ENCODE measurements at places on chromosomes 2 and 18.

DNA sequence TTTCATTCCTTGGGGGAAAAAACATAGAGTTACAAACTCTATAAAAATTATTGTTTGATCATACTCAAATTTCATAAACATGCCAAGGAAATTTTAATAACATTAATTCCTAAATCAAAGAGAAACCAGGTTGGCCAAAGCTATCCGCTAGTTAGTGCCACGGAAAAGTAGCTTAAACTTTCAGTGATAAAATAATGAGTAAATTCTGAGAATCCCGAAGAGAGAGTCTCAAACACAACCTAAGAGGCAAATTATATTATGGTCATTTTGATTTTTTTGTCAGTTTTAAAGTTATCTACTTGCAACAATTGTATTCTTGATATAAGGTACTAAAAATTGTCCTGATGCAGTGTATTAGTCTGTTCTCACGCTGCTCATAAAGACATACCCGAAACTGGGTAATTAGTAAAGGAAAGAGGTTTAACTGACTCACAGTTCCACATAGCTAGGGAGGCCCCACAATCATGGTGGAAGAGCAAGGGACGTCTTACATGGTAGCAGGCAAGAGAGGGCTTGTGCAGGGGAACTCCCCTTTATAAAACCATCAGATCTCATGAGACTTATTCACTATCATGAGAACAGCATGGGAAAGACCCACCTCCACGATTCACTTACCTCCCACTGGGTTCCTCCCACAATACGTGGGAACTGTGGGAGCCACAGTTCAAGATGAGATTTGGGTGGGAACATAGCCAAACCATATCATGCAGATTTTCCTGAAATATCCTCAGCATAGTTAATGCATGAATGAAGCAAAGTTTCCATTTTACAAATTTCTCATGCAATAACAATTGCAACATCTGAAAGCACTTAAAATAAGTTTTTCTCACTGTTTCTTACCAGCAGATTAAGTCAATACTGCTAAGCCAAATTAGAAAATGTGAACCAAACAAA is 205.9 kb upstream of the STK17B start:
- no peak for DNase-seq

GRCh38 chr2:182553483-182553882 is 126.6 kb upstream of the PDE1A start:
- DNase-seq, result no peak

- DNase-seq, result no peak
Observed at GRCh38 chr2:112340475-112341267, 65.3 kb downstream of the ZC3H6 start.

DNA sequence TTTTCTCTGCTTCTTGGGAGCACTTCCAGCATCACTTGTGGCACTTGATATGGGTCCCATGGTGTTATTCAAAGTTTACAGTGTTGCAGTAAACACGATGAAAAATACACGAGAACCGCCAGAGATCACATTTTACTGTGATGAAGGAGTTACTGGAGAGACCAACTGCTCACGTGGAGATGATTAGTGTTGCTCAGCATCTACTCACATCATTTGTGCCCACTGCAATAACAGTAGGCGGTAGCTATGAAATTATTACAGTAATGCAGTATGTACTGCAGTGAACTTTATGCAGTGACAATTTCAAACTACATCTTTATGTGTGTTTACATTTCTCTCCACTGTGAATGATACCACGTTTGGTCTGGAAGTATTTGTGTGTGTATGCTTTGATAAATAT is 93.5 kb downstream of the SLC4A3 start:
- DNase-seq, result no peak

DNA sequence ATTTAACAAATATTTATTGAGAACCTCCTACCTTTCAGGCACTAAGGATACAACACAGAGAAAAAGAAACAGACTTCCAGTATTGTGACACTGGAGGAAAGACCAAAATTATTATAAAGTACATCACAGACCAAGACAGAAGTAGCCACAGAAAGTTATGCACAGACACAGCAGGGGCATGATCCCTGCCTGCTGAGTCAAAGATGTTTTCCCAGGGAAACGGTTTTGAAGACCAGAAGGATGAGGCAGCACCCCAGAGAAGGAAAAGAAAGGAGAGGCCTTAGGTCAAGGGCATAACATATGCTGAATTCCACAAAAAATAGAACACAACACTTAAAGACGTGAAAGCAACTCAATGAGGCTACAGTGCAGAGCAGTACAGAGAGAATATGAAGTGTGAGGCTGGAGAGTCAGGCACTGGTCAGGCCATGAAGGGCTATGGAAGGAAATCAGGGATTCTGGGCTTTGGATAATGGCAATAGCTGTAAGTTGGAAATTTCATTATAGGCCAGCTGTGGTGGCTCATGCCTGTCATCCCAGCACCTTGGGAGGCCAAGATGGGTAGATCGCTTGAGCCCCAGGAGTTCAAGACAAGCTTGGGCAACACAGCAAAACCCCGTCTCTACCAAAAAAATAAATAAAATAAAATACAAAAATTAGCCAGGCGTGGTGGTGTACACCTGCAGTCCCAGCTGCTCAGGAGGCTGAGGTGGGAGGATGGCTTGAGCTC is 8.2 kb downstream of the ADAM17 start:
- no peak for DNase-seq

All from nephron progenitor cell (in vitro differentiated cells).